ENCODE measurements at places on chromosomes 7 and 10.

- no peak for DNase-seq
These were observed 83.1 kb downstream of the CPVL start for GRCh38 chr7:29063236-29063635.

- no peak for DNase-seq
These were observed 35.8 kb downstream of the GBF1 start for GRCh38 chr10:102281102-102281487.

GRCh38 chr10:101217450-101218281, 11.6 kb downstream of the LBX1 start:
- no peak for DNase-seq

DNA sequence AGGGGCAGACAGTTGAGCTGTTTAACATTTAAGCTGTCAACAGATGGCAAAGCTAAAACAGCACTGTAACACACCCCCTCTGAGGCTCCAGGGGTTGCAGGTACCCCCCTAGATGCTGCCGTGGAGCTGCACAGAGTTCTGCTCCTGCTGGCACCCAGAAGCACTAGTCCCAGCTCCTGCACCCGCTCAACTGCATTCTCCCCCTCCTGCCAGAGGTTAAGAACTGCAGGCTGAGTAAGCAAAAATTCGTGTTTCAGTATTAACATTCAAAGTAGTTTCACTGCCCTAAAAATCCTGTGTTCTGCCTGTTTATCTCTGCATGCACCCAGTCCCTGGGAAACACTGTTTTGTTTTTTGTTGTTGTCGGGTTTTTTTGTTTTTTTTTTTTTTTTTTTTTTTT, 790.8 kb upstream of the KCND2 start:
- no peak for DNase-seq

DNA sequence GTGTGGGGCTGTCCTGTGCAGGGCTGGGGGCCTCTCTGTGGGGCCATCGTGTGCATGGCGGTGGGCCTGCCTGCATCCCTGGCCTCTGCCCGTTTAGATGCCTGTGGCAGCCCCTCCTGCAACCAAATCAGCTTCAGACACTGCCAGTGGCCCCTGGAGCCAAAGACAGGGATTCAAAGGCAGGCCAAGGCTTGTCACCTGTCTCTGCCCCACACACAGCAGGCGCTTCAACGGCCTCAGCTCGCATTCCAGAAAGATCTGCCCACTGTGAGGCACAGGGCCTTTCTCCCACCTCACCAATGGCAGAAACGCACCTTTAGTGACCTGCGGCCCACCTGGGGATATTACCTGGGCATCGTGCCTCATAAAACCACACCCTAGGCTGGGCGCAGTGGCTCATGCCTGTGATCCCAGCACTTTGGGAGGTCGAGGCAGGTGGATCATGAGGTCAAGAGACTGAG, 46.0 kb downstream of the INSIG1 start:
- no peak for DNase-seq

GRCh38 chr10:91891125-91892001, 17.9 kb downstream of the FGFBP3 start:
- DNase-seq = no peak

GRCh38 chr7:16091701-16092310, 329.5 kb downstream of the CRPPA start:
- no peak for DNase-seq

DNA sequence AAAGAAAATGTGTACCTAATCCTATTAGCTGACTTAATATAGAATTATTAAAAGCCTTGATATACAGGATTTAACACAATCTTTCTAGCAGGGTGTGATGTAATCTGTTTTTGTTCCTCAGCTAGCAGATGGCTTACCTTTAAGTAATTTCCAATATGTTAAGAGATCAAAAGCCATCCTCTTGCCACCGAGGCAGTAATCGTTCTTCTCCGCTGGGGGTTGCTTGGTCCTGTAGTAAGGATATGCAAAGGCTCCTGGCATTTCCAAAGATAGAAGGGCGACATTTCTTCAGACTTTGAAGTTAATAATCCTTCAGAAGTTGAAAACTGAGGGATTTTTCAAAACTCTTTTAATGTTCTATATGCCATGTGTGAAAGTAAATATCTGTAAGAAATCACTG, 156.4 kb downstream of the FZD1 start:
- no peak for DNase-seq

DNA sequence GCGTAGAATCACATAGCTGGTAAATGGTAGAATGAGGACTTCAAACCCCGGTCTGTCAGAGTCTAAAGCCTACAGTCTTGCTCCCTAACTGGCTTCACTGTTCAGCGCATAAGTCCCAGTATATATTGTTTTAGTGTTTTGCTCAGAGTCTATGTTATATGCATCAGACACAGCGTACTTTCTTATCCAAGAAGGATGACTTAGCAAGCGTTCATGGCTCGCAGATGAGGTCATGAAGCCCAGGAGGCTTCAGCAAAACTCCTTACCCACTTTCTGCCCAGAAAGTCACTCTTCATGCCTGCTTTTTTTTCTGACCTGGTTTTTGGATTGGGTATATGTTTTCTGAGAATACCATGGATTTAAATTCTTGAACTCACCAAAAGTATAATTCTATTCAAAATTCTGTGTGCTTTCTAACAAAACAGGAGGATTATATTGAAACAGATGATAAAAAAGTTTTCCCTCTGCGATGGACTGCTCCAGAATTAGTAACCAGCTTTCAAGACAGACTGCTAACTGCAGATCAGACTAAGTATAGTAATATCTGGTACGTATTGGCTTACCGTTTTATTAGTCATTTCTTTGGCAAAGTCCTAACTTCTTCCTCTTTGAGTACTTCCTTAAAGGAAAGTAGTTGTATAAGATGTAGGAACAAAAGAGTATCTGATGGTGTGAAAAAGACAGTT, 24.6 kb upstream of the BHLHA15 start:
- no peak for DNase-seq

- no peak for DNase-seq
These were observed 4.6 kb downstream of the NSUN5 start for GRCh38 chr7:73304071-73304470.

DNA sequence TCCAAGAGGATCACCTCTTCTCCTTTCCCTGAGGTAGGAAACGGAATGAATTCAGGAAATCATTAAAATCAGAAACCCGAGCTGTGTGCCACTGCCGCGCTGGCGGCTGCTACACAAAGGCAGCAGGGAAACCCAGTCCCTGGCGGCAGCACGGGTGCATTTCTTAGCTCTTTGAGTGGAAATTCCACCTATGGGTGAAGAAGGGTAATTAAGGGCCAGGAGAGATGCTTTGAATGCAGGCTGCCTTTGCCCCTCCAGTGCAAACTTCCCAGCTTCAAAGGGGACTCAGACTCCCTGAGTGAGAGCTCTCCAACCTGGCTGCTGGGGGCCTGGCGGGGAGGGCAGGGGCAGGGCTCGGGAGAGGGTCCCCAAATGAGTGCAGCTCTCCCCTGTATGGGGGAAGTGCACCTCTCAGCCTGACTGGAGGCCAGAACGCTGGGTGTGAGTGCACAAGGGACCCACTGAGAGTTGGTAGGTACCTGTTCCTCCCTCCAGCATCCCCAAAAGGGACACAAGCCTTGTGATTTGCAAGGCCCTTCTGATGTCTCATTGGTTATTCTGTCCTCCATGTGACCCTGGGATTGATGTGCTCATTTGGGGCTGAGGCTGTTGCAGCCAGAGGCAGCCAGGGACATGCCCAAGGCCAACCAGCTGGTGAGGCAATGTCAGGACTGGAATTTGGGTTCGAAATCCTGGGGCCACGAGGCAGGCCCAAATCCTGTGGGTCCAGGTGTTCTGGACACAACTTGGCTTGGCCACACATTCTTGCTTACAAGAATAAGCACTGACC, 16.3 kb upstream of the ZMIZ1 start:
- no peak for DNase-seq

GRCh38 chr7:25669961-25670841, 441.9 kb upstream of the NPVF start:
- DNase-seq = no peak

GRCh38 chr10:118062798-118063238, 16.1 kb upstream of the RAB11FIP2 start:
- DNase-seq = no peak
